Left renal pelvis (tissue), 4 donors: ENCODE measurements at places on chromosomes 7 and 10.

GRCh38 chr10:108735380-108735779 is 1187.9 kb downstream of the XPNPEP1 start:
- DNase-seq: no peak

DNA sequence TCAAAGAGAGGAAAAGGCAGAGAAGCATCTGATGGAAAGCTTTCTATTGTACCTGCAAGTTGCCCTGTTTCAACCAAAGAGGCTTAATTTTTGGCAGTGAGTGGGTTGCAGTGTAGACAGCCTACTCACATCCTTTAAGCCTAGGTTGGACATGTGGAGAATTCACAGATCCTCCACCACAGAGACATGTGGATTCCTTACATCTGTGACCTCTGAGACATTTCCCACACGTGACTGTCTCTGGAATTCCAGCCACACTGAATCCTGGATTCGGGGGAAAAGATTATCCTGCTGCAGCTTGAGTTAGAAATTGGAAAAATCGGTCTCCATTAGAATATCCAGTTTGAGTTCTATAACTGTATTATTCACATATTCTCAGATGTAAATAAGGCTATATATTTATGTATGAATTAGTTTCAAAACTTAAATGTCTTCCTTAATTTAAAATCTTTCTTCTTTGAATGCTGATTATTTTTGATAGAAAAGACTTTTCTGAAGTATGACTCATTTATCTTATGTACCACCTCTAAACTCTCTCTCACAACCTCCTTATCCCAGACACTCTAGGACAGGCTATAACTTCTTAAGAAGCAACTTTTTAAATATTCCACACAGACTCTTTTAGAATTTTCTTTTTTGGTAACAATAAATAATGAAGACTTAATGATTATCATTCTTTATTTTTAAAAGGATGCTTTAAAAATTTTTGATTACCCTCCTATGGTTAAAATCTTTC is 123.3 kb downstream of the TWIST1 start:
- DNase-seq: no peak

DNA sequence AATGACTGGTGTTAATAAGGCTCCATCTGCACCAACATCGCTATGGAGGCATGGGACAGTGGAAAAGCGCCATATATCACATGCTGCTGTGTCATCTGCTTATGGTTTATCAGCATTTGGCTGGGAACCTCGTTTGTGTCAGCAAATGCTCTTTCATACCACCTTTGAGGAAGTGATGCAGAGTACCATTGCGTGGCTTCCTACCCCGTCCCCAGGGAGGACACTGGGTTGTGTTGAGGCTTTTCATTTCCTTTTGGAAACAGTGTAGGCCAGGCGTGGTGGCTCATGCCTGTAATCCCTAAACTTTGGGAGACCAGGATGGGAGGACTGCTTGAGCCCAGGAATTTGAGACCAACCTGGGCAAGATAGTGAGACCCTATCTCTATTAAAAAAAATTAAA is 6.8 kb downstream of the TACR2 start:
- no peak for DNase-seq

- no peak for DNase-seq
These were observed 66.9 kb upstream of the STRIP2 start for GRCh38 chr7:129367349-129367699.
